NCI-H1436 (cell line): ENCODE measurements at places on chromosomes 6 and 20.

GRCh38 chr6:94269256-94269655 is 849.9 kb upstream of the EPHA7 start:
- no peak for DNase-seq

- no peak for DNase-seq
Measured at GRCh38 chr6:63676412-63677114, 41.0 kb downstream of the PHF3 start.

DNA sequence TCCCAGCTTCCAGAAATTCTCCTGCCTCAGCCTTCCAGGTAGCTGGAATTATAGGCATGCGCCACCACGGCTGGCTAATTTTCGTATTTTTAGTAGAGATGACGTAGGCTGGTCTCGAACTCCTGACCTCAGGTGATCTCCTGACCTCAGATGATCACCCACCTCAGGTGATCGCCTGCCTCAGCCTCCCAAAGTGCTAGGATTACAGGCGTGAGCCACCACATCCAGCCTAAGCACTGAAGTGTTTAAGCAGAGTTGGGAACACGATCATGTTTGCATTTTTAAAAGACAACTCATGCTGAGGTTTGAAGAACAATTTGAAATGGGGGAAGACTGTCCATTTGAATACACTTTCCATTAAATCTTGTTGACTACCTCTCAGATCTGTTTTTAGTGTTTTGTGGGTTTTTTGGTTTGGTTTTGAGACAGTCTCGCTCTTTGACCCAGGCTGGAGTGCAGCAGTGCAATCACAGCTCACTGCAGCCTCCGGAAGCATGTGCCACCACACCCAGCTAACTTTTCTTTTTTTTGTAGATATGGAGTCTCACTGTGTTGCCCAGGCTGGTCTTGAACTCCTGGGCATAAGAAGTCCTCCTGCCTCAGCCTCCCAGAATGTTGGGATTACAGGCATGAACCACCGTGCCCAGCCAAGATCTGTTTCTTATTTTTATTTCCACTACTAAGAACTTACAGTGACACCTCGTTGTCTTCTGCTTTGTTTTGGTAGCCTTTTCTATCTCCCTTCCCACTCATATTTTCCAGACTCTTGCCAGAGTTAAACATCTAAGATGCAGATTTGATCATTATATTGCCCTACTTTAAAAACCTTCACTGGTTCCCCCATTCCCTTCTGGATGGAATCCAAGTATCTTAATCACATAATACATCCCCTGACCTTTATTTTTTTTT is 5.5 kb downstream of the CASP8AP2 start:
- DNase-seq = no peak

DNA sequence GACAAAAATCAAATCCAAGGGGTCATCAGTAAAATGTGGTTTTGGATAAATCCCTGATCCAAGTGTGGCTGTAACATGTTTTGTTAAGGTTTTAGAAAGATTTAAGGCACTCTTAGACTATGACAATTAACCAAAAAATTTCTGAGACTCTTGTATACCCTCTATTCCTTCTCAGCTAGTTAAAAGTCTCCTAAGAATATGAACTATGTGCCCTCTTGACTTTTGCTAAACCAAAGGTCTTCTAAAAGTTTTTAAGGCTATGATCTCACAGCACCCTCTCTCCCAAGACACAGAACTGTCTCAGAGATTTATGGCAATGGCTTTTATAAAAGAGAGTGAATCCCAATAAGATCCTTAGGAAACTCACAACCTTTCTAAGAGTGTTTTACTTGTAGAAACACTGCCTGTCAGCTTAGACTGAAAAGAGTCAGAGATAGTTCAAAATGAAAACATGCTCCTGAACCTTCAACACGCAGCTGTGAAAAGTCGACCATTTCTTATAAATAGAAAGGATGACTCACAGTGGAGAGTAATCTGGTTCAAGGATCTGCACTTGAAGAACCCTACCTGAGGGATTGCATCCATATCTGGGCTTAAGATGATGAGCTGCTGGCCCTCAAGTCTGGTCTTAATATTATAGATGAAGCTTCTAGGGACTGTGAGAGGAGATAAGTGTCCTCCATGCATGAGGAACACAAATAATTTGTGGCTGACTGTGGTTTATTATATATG is 388.4 kb upstream of the GJE1 start:
- no peak for DNase-seq

GRCh38 chr20:10596710-10597121 is 77.1 kb downstream of the JAG1 start:
- no peak for DNase-seq

GRCh38 chr20:1105599-1106194 is 12.7 kb upstream of the PSMF1 start:
- DNase-seq = no peak

DNA sequence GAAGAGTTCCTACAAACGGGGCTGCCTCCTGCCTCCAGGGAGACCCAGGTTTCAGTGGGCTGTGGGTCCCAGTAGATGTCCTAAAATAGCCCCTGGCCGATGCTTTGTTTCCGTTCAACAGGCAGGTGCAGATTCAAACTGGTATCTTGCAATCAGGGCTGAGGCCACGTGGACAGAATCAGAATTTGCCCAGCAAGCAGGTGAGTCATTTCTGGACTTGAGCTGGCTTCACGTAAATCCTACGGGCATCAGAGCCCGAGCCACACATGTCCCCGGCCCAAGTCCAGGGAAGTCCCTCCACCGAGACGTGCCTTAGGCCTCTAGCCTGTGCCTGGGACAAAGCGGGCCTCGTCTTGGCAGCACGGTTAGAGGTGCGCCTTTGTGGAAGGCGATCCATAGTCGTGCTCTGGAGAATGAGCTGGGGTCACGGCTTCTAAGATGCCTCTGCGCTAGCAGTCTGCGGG is 101.6 kb upstream of the FRMD1 start:
- no peak for DNase-seq

DNA sequence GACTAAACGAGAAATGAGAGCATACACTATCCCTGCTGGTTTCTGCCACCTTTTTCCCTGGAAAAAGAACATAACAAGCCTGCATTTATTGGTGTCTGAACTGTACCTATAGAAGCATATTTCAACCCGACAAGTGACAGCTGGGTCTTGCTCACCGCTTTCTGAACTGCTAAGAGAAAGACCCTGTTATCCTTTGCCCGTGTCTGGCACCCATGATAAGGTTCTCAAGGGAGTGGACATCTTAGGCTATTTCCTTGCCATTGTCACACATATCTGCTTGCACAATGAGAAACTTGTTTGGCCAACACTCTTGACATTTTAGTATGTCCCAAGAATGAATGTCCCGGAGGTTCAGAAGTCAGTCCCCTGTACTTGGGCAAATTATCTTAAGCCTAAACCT is 19.3 kb downstream of the RIPOR2 start:
- DNase-seq = no peak

GRCh38 chr6:105344881-105345370 is 58.0 kb downstream of the PREP start:
- no peak for DNase-seq

GRCh38 chr6:91877994-91878393 is 1291.1 kb upstream of the MAP3K7 start:
- no peak for DNase-seq

DNA sequence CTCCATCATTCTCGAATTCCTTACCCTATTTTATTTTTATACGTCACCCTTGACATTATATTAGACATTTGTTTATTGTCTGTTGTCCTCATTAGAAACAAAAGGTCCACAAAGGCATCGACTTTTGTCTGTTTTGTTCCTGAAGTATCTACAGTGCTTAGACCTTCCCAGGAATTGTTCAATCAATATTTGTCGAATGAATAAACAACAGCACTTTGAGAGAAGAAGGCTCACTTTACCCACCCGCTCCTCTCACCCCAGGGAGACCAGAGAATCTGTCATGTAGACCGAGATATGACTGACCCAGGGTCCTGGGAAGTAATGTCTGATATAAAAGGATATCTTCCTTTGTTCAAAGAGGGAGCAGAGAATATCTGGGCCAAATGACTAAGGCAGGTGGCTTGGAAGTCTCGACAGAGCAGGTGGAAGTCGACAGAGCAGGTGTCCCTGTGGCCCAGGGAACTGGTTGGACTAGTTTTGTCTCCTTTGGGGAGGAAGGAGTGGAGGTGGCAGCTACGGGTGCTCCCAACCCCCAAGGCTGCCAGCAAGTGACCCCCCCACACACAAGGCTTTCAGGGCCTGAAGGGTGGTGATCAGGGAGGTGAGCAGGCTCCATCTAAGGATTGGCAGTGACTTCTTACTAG is 14.8 kb upstream of the CHMP4B start:
- DNase-seq = peak; percentile 25

DNA sequence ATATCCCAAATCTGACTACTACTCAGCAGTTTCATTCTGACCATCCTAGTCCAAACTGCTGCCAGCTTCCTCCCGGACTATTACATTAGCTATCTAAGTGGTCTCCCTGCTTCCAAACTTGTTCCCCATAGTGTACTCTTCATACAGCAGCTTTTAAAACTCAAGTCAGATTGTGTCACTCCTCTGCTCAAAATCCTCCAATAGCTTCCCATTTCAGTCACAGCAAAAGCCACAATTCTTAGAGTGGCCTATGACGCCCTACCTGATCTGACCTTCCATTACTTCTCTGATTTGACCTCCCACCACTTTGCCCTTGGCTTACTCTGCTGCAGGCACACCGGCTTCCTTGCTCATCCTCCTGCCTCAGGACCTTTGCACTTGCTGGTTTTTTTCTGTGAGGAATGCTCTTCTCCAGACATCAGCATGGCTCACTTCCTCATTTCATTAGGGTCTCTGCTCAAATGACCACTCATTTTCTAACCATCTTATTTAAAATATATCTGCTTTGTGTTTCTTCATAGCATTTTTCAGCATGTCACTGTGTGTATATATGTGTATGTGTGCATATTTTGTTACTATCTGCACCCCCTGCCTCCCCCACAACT is 111.1 kb upstream of the DTNBP1 start:
- DNase-seq = no peak

- no peak for DNase-seq
Measured at GRCh38 chr6:81262656-81263055, 489.8 kb downstream of the TENT5A start.

DNA sequence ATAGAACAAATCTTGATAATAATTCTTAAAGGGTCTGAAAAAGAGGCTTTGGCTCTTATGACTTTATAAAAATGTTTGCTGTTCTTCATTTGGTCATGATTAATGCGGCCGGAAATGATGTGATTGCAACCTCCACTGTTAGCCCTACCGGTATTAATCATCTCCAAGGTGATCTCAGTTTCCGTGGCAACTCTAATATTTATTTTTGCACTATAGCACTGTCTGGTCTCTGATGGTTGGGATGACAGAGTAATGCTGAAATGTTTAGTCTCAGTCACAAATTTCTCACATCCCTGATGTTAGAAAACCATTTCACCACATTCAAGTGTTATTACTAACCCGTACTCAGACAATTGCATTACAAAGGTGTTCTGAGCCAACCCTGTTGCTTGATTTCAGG is 87.4 kb downstream of the TMEM200A start:
- DNase-seq = no peak

- no peak for DNase-seq
Measured at GRCh38 chr20:41360831-41361756, 5.5 kb downstream of the EMILIN3 start.

DNA sequence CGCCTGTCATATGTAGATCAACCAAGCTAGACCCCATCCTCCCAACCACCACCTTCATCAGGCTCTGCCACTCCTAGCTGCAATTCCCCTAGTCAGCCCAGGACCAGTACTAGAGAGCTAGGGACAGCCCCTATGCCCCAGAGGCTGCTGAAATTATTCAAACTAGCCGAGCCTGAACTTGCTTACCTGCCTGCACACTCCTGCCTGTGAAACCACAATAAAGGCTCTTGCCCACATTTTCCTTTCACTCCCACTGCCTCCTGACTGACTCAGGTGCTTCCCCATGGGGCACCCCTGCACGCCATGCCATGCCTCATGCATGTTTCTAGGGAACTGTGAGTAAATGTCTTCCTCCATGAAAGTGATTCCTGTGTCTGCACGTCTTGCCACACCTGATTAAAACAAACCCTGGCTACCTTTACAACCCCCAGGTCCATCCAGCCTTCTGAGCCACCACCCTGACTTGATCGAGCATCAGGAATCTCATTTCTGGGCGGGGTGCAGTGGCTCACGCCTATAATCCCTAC is 66.5 kb upstream of the IER3 start:
- DNase-seq = no peak

DNA sequence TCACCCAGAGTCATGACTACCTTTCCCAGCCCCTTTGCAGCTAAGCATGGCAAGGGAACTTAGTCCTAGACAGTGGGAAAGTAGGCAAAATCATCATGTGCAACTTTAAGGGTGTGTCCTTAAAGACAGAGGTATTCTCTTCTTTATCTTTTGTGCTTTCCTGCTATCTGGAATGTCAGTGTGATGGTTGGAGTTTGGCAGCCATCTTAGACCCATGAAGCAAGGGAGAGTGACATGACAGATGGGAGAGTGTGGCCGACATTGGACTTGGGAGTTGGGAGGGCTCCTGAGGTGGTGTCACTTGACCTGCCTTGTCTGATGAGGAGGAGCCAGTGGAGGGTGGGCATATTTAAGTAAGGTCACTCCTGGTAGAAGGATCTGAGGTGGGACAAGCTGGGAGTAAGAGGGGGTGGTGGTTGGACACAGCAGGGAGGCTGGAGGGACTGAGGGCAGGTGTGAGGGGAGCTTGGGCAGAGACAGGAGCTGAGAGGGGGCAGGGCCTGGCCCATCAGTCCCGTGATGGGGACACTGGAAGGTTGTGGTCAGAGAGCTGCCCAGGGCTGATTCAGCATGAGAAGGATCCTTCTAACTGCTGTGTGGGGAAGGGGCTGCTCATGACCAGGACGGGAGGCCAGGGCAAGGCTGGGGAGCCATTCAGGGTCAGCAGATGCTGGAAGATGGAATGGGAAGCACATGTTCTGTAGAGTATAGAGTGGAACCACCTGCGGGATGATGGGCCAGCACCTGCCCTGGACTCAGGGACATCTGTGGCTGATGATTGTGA is 29.5 kb upstream of the SULF2 start:
- no peak for DNase-seq

DNA sequence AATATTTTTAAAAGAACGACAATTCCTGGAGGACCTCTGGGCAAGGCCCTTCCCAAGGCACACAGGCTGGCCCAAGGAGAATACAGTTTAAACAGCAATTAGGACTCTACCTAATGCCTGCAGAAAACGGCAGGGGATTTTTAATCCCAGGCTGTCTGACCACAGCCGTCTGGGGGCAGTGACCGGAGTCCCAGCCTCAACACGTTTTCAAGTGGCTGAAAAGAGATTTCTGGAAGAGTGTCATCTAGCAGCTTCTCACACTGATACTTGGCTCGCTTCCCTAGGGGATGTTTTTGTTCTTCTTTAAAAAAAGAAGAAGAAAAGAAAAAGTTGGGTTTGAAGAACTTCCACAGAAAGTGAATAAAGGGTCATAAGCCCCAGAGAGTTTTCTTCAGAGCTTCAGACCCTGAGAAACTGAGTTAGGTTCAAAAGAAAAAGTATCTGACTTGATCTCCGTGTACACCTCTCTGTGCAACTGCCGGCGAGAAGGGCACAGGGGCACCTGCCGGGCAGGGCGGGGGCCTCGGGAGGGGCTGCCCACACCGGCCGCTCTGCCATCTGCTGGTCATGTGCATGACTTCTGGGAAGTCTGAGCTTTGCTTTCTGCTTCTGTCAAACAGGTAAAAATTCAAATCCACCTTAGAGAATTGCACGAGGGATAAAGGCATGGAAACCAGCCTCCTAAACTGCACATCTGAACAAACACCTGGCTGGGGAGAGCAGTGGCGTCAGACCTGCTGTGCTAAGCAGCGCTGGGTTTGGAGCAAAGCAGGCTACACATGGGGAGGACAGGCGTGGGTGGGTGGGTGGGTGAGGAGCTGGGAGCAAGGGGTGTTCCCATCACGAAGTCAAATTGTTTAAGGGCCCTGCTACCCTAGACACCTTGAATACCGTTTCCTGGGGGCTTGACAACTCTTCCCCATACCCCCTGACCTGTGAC is 33.0 kb downstream of the RRBP1 start:
- DNase-seq = peak; percentile 52
